Stimulated activated CD8-positive, alpha-beta memory T cell treated with anti-CD3 and anti-CD28 coated beads, Interleukin-2, amount 100 ng/mL, for 1 hour (primary cell): ENCODE measurements at places on chromosomes 12 and 14.

GRCh38 chr12:18436170-18436569 is 174.9 kb downstream of the PIK3C2G start:
- no peak for DNase-seq

DNA sequence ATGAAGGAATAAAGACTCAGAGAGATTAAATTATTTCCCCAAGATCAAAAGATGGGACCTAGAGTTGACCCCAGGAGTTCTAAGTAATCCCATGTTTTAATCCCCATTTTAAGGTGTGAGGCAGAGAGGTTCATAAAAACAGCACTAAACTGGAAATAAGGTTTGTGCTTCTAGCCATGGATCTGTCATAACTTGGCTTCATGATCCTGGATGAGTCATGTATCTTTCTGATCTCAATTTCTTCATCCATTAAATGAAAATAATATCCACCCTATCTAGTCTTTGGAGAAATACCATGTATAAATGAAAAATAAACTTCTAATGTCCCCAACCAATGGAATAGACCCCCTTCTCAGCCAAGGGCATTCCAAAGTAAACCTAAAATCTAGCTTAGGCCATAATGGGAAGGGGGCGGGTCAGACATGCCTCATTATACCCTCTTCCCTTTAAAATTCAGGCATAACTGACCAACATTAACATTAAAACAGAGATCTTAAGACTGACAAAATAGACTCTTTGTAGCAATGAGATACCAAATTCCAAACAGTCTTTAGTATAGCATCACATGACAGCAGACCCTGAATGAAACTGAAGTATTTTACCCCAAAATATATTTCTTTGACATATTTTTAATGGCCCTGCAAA is 47.8 kb downstream of the SLC41A2 start:
- DNase-seq, result no peak

DNA sequence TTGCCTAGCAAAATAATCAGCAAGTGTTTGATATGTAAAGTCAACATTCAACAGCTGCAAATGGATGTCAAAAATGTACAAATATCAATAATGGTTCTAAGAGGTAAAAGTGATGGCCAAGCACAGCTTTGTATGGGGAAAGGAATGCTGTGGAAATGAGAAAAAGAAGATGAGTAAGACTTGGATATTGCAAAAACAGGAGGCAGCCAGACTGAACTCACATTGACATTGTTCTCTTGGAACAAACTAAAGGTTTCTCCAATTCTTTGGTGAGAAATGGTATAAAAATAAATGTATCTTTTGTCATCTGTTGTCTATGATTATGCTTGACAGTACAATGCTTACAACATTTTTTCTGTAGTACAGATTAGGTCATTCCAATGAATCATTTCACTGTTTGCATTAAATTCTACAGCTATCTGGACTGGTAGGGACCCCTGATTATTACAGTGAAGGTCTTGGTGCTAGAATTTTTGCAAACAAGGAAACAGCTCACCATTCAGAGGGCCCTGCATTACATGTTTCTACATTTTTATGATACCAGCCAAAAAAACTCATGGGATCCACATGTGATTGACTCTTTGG is 465.7 kb downstream of the NOVA1 start:
- DNase-seq, result no peak

GRCh38 chr12:40175045-40175444 is 49.8 kb upstream of the LRRK2 start:
- DNase-seq, result no peak

- DNase-seq, result no peak
Measured at GRCh38 chr12:94643606-94644005, 6.8 kb downstream of the TMCC3 start.

- DNase-seq, result no peak
Measured at GRCh38 chr14:99829450-99829849, 36.2 kb downstream of the EML1 start.

DNA sequence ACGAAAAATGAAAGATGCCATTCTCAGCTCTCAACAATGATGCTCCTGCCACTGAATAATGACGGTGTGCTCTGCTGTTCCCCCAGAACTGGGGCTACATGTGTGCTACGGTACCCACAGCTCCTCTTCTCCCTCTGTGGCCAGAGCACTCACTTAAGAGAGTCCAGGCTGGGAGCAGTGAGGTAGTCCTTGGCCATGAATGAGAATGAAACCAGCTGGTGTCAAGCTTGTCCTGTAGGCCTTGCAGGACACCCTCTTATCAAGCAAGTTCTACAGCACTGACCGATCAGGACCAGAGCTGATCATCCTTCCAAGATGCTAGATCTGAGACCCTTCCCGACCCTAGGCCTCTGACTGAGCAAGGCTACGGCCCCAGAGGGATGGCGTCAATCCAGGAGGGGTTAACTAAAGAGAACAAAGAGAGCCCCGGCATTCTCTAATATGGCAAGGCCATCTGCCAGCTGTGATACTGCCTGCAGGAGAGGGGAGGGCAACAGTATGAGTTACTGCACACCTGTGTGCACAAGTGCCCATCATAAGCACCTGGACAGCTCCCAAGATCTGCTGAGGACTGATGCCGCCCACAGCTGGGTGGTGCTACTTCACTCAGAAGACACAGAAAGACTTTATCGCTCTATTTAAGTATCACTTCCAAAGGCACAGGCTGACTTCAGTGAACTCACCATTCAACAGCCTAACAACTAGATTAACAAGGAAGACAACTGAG is 30.5 kb downstream of the APPL2 start:
- DNase-seq, result no peak

- DNase-seq, result peak; percentile 28
Measured at GRCh38 chr14:70416725-70417349, at the start of gene SYNJ2BP. Gene SYNJ2BP, minus strand, starts transcription at chr14:70417090. Its CDS starts 127 bp downstream, at chr14:70416963.

- DNase-seq, result no peak
Measured at GRCh38 chr12:91877456-91878235, 268.0 kb downstream of the BTG1 start.

DNA sequence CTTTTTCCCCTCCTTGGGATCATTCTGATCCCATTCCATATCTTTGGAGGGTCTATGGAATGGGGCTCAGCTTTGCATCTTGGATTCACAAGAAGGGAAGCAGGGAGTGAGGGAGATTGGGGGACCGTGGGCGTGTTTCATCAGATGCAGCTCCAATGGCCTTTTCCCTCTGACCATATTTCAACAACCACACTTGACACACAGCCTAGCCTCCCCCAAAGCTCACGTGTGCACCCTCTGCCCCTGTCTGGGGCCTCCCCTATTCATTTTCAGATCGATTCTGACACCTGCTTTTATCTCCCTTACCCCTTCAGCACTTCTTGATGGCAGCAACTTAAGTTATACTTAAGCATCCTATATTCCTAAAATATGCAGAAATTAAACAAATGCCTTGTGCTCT is 126.6 kb downstream of the CHST11 start:
- no peak for DNase-seq

GRCh38 chr14:97276573-97276972 is 479.4 kb downstream of the VRK1 start:
- no peak for DNase-seq

- no peak for DNase-seq
Measured at GRCh38 chr14:100825713-100826331, at the start of gene MEG3. Gene MEG3, plus strand, starts transcription at chr14:100826118.

DNA sequence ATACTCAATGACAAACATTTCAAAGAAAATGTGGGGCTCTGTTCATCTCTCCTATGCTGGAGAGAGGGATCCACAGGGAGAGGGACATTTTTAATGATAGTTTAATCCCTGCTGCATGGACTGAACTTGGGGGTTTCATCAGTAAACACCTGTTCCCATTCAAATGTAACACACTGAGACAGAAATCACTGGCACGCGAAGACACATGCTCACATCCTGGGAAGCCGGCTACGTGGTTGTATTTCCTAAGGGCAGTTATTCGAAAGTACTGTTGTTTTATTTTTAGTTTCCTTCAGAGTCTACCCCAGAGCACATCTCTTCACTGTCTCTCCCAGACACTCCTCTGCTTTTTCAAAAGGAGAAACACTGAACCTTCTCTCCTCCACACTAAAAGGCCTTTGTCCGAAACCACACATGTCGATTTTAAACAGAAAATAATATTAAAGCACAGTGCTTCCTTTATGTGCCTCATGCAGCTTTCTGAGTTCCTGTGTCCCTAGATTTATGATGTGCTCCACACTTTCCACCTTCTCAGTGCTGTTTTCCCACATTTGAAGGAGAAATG is 52.8 kb downstream of the PTHLH start:
- no peak for DNase-seq

DNA sequence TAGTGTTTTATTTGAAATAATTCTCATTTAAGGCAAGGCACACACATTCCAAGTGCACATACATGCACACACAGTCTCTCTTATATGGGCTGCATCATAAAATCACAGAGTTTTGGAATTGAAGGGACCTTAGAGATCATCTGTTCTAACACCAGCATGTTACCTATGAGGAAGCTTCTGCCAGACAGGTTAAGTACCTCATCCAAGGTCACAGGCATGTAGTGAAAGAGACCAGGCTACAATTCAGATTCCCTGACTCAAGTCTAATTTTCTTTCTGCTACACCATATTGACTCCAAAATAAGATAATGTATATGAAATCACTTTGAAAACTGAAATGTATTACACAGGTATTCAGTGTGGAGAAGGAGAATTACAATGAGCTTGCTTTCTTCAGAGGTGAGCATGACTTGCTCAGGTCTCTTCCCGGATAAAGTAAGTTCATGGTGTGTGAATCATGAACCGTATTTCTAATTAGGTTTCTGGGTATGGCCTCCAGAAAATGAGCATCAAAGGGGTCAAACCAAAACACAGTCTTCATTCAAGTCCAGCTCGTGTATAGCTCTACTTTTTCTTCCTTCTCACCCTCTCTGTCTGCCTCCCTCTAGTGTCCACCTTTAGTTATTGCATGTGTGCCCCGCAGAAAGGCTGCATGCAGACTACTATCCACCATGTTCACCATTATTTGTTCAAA is 411.9 kb downstream of the FUT8 start:
- peak; percentile 16 for DNase-seq

GRCh38 chr12:42990387-42990786 is 400.8 kb upstream of the PRICKLE1 start:
- no peak for DNase-seq

DNA sequence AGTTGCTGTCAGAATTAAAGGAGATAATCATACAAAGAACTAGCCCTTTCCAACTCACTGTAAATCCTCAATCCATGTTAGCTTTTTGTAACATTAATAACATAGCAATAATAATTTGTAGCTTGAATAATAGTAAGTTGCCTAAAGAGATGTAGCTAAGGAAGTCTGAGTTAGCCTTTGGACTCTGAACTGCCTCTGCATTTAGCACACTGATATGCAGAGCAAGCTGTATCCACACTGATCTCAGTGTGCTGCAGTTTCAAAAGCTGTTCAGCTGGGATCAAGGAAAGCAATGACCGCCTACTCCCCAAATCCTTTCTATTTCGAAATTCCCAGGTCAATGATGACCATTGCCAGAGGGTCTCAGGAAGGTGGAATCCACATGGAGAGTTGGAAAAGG is 99.3 kb upstream of the IFNG-AS1 start:
- no peak for DNase-seq

DNA sequence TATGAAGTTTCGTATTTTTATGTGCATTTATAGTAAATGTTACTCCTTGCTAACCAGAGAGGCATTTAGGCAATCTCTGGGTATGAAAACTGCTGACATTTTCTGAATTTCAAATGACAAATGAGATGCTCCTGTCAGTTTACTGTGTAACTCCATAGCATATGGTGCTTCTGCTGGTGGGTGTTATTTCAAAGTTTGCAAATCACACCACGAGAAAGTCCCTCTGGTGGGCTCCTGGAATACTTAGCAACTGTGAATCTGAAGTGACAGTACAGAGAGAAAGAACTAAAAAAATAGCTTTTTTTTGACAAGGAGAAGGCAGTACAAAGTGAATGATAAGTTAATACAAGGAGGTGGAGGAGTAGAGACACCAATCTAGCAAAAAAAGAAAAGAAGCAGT is 161.5 kb downstream of the DERA start:
- no peak for DNase-seq

GRCh38 chr12:112524676-112525425 is 106.1 kb downstream of the PTPN11 start:
- DNase-seq, result no peak

GRCh38 chr14:49863487-49864281 is 11.1 kb upstream of the NEMF start:
- DNase-seq, result no peak

GRCh38 chr14:24915958-24916595 is 133.9 kb downstream of the STXBP6 start:
- DNase-seq, result no peak

GRCh38 chr12:49619286-49619685 is 4.1 kb upstream of the PRPF40B start:
- no peak for DNase-seq

- DNase-seq, result no peak
Measured at GRCh38 chr14:75134644-75135043, 7.8 kb upstream of the NEK9 start.

GRCh38 chr14:54108481-54109471 is 152.2 kb upstream of the BMP4 start:
- no peak for DNase-seq

- DNase-seq, result no peak
Measured at GRCh38 chr14:40296821-40297220, 864.6 kb upstream of the FBXO33 start.

DNA sequence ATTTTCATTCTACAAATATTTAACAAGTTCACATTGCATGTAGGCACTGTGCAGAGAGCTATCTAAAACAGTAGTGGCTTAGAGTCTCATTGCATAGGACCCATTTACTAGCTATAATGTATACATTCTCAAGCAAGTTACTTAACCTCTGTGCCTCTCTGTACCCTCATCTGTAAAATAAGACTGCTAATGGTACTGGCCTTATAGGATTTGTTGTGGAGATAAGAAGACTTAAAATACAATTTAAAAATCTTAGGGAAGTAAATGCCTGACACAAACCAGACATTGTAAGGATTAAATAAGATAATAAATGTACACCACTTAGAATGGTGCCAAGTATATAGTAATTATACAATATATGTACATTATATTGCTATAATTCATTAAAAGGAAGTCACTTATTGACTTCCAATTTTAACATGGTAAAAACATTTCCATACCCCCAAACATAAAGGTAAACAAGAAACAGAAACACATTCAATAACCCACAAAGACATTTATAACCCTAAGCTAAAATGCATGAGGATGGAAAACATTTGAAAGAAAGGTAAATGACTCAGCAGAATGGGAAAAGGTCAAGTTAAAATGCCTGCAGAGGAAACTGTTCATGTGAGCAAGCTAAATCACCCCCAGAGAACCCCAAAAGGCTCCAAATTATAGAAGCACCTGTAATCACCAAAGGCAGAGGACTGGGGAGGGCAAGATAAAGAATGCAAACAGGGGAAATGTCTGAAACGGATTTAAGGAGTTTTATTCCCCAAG is 30.8 kb downstream of the RPS6KA5 start:
- DNase-seq, result no peak

DNA sequence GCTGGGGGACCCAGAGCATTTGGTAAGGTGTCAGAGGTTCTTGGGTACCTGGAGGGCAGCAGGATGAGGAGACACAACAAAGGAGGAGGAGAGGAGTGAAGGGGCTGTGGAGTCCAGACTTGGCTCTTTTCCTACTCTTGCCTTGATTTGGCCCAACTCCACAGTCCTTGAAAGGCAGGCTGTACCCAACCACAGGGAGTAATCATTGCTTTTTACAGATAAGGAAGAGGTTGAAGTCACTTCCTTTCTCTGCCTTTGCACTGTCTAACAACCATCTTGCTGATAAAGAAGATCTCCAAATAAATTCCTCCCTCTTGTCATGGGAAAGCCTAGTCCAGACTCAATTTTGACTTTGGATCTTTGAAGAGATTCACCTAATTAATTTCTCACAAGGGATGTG is 226.8 kb upstream of the HMGA2 start:
- no peak for DNase-seq

- DNase-seq, result no peak
Measured at GRCh38 chr12:109433618-109434017, 43.5 kb downstream of the KCTD10 start.
